ENCODE measurements at places on chromosomes 5 and 9. TPM values are rescaled to one million over a fixed set of nuclear protein-coding genes. Genes with fewer than 3 reads are reported as not detected.

GRCh38 chr9:21796768-21797167 lies 5.7 kb upstream of the MTAP start:
- no peak for DNase-seq

DNA sequence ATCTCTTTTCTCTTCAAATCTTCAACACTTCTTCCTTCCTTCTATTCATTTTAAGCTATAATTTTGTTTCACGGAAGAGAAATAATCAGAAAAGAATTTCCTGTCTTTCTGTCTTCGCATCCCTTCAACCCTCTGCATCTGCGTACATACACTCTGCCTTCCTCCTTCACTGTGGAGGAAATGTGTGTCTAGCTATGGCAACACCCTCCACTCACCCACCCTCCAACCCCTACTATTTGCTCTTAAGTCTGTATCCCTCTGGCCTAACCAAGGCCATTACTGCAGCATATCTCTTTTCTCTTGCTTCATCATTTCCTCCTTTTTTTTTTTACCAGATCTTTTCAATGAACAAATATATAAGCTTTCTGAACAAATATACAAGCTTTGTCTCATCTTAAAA lies 105.7 kb upstream of the NUDT12 start:
- no peak for DNase-seq

DNA sequence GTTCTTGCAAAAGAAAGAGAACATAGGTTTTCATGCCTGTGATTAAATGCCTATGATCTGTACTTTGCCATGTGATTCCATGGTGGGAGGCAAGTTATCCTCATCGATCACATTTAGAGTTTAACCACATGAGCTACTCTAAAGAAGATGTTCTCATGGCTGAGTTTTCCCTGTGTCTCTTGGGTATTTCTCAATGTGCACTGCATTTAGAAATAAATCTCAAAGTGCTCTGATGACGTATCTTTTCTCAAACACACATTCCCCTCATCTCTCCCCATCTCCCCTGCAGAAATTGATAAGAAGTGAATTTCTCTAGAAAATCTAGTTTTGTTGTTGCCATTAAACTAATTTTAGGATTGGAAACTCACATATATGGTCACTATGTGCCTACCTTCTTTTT lies 282.2 kb downstream of the SEMA5A start:
- no peak for DNase-seq

- no peak for DNase-seq
Measured at GRCh38 chr5:35954175-35954574, 15.8 kb upstream of the CAPSL start.

DNA sequence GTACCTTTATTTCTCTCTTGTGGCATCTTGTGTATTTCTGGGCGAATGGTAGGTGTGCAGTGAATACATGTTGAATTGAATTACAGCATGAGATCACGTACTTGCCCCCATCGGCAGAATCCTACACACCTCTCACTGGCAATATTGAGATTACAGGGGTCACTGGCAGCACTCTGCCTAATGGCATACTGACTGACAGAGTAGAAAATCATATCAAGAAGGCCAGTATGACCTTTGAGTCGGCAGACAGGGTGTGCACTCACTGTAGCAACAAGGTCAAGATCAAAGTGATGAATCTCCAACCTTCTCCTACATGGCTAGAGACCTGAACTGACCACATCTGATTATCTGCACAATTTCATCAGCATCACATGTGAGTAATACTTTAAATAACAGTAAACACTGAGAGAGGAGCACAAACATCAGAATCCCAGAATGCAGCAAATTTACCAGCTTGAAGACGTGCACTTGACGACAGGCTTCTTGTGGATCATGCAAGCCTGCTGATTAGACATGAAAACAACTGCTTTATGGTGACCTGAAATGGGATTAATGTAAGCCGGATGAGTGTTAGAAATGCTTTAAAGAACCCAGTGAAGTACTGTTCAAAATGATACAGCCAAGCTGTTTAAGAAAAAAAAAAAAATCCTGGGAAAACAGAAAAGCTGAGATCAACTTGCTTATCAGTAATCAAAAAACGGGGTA lies 267.1 kb upstream of the EFNA5 start:
- DNase-seq: no peak

DNA sequence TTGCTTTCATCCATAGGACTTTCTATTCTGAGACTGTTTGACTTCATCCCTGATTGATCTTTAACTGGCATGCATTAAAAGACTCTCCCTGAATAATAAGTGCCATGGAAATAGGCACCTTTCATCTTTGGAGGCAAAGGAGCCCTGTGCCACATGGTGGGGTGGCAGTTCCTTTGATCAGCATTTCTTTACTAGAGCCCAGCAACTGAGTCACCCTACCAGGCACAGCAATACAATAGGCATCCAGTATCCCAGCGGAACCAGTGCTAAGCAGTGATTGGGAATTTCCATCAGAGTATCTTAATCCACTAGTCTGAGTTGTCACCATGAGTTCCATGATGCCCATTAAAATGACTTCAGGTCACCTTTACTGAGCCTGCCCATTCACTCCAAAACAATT lies 476.1 kb upstream of the MPDZ start:
- DNase-seq: no peak

DNA sequence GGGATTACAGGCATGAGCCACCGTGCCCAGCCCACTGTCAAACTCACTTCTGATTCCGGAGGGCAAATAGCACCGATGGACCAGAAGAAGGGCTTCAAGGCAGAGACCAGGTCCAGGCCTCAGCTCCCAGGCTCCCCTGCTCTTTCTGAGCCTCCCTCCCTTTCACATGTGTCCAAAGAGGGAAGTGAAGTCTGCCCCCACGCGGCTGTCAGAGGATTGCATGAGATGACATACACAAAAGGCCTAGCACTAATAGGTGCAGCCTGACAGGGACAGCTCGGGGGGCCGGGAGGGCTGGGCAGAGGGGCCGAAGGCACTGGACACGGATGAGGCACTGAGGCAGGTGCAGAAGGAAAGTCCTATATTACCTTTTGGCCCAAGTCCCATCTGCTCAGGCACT lies 16.1 kb downstream of the FBP1 start:
- no peak for DNase-seq

- DNase-seq: no peak
Measured at GRCh38 chr9:113720495-113720894, 155.6 kb upstream of the ZNF618 start.

DNA sequence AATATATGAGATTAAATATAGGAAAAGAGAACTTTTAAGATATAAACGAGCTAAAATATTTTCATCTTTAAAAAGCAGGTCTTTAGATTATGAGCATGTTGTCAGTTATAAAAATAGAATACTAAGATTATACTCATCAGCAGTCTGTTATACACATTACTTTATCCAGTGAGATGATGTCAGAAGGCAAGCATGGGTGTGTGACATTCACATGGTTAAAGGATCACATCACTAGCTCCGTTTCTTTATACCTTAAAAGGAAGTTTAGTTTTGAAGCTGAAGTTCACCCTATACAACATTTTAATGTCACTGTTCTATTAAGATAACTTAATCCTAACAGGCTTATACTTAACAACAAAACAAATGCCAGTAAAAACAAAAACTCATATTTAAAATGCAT lies 59.6 kb downstream of the RICTOR start:
- no peak for DNase-seq

DNA sequence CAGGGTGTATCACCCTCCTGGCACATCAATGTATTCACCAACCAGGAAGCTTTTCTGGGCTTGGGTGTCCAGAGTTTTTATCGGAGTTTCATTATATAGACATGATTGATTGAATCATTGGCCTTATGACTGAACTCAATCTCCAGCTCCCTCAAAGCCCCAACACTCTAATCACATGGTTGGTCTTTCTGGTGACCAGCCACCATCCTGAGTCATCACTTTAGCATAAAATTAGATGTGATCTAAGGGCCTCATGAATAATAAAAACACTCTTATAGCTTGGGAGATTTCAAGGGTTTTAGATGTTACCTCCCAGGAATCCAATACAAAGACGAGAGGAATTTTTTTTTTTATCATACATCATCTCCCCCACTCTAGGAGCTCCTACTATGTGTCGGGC lies 7.7 kb upstream of the PBX3 start:
- no peak for DNase-seq

DNA sequence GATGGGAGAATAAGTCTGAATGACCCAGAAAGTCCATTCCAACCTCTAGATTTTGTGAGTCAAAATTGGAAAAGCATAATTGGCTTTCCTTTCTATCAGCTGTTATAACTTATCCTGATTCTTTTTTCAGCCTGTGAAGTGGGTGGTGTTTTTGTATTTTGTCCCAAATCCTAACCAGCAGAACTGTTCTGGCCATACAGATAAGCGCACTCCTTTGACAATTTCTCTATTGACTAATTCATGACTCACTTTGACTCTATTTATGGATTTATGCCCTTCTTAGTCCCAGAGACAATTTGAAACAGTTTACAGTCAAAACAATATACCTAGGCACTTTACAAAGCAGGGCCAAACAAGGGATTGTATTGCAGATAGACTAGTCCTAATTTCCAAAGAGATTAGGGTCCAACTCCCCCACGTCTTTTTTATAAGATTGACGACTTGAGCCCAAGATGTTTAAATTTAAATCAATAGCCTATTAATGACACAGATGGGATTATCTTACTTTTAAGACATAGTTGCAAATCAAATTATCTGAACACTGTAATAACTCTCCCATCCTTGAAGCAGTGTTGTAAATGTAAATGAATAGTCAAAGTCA lies 301.7 kb upstream of the SEMA6A start:
- no peak for DNase-seq

GRCh38 chr5:129425031-129425430 lies 35.1 kb upstream of the ADAMTS19 start:
- no peak for DNase-seq

GRCh38 chr5:4023753-4024335 lies 428.2 kb downstream of the IRX1 start:
- DNase-seq: no peak

- DNase-seq: no peak
Measured at GRCh38 chr9:15401266-15401665, 21.4 kb upstream of the SNAPC3 start.

DNA sequence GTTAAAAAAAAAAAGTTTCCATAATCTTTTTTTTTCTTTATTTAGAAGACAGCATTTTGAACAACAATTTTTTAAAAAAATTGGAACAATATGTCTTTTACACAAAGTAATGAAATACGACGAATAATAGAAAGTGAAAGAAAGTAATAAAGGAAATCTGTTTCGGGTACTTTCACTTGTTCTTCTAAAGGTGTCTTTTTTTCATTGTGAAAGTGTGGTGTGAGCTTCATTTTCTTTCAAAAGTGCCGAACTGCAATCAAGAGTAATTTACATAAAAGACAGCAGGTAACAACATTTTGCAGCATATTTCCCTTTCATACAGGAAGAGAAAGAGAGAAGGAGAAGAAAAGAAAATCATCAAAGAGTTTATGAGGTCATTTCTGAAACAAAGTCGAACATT lies 159.7 kb upstream of the CDH12 start:
- no peak for DNase-seq

- DNase-seq: no peak
Measured at GRCh38 chr5:132417010-132417439, 47.5 kb downstream of the SLC22A5 start.

- no peak for DNase-seq
Measured at GRCh38 chr5:66339896-66340295, 195.8 kb downstream of the SREK1 start.

- no peak for DNase-seq
Measured at GRCh38 chr5:179738742-179739141, 6.1 kb downstream of the MAML1 start.

DNA sequence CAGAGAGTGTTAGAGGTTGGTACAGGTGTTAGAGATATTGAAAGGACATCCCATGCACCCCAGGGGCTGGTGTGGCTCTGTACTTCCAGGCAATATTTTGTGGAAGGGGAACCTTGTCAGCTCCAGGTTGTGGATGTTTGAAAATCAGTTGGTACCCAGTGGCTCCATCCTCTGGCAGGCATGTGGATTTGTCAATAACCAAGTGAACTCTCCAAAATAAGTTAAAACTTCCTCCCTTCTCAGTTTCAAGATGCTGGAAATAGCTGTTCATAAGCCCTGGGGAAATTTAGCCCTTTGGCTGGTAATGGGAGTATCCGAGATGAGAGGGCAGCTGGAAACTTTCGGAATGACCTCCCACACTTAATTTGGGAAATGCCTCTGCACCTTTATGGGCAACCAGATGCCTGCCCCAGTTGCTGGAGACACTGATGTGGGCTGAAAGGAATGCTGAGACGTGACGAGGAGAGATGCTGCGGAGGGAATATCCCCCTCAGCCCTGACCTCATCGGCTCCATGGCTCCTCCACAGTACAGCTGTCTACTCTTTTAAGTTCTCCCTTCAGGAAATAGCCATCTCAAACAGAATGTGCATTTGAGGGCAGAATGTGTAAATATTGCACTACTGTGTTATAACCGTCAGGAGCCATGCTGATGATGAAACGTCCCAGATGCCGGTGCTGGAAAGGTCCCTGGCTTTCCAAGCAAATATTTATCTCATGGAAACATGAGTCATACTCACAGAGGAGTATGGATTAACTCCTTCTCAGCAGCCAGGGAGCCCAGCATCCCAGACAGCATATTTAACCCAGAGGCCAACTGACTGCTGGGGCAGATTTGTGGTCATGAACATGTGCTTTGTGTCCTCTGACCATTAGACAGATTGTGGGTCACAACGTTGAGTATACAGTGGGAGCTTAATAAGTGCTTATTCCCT lies 29.5 kb downstream of the TGFBI start:
- no peak for DNase-seq

GRCh38 chr5:168947212-168947868 lies 353.6 kb downstream of the SLIT3 start:
- DNase-seq: no peak

DNA sequence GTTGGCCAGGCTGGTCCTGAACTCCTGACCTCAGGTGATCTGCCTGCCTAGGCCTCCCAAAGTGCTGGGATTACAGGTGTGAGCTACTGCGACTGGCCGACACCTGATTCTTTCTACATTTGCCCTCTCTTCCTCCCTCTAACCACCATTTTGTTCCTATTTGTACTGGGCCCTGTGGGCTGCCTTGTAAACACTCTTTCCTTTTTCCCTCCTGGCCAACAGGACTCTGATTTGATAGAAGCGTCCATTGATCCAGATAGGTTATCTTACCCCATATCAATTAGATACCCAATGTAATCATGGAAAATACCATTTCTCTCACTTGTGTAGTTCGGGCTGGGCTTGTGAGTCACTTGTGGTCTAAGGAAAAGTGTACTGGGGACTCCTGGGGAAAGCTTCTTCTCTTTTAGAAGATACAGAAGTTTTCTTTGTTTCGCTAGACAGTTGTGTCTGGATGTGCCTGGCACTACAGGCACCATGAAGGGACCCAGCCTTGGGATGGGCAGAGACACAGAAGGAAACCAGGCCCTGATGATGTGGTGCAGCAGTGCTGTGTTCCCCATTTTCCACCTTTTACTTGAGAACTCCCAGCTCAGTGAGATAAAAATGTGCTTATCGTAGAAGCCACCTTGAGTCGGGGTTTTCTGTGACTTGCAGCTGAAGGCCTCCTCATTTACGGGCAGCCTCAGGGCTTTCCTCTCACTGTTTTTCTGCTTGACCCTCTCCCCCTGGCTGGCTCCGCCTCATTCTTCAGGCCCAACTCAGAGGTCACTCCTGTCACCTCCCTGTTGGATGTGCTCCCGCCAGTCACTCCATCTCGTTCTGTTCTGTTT lies 32.8 kb upstream of the CPEB4 start:
- no peak for DNase-seq

Gene ACOT12
- not detected for total RNA-seq

Gene FAM221B
- not detected for total RNA-seq

Gene IFNA1
- not detected for total RNA-seq

Gene SHOC1
- 0.56 TPM for total RNA-seq

Gene FOXD4L3
- not detected for total RNA-seq

Gene SGCD
- total RNA-seq: 5.7 TPM

Gene ERGIC1
- 106 TPM for total RNA-seq

Gene WDR38
- not detected for total RNA-seq

Gene SPINK4
- total RNA-seq: not detected

Gene PCDHGB5
- 16.6 TPM for total RNA-seq

Gene PNPLA7
- total RNA-seq: 28.9 TPM

Gene CDX1
- 0.76 TPM for total RNA-seq

Gene CDH6
- total RNA-seq: 0.57 TPM

Measured in suprapubic skin (tissue), 4 donors.